ENCODE measurements at places on chromosomes 12 and 14. TPM values are rescaled to one million over a fixed set of nuclear protein-coding genes. Genes with fewer than 3 reads are reported as not detected.

Gene HNRNPA1
- total RNA-seq, result 330 TPM

Gene BICD1
- total RNA-seq, result 10.6 TPM

Gene SPTB
- total RNA-seq, result 1.8 TPM

Gene RASSF9
- total RNA-seq, result 1.3 TPM

Gene HRK
- under 0.01 TPM for total RNA-seq

Gene VRTN
- total RNA-seq, result not detected

Gene TSHR
- total RNA-seq, result 7.2 TPM
